ENCODE measurements at places on chromosomes 7 and 10. TPM values are rescaled to one million over a fixed set of nuclear protein-coding genes. Genes with fewer than 3 reads are reported as not detected.

ENKUR gene
- not detected for total RNA-seq

CTAGE8 gene
- 1.3 TPM for total RNA-seq

DNA sequence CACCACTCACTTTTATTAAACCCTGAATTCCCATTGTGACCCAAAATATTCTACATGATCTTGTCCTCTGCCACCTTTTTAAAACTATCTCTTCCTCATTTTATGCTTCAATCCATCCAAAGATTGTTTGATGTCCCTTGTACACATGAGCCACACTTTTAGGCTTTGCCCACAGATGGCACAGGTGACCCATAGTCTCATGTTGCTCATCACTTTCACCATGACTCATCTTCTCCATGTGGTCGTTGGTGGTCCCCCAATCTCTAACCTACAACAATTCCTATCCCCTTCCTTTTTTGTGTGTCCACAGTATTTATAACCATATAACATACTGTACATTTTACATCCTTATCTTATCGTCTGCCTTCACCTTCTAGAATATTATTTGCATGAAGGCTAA lies 271.5 kb upstream of the ZWINT start:
- DNase-seq: no peak

DNA sequence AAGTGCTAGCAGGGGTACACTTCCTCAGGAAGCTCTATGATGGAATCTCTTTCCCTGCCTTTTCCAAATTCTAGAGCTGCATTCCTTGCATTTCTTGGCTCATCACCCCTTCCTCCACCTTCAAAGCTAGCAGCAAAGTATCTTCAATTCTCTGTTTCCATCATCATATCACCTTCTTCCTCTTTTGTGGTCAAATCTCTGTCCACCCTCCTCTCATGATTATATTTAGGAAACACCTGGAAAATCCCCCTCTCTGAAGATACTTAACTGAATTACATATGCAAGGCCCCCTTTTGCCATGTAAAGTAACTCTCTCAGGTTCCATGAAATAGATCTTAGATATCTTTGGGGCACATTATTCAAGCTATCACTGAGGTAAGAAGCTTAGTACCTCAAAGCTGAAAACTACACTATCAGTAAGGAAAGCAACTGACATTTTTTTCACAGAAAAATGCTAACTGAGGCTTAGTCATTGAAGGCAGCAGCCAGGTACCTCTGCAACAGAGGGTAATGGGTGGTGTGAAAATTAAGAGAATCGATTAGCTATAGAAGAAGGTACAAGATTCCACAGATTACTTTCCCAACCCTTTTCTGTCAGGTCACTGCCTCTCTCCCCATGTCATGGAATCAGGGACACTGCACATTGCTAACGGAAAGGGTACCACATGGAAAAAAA lies 197.3 kb downstream of the MACC1 start:
- no peak for DNase-seq

DNA sequence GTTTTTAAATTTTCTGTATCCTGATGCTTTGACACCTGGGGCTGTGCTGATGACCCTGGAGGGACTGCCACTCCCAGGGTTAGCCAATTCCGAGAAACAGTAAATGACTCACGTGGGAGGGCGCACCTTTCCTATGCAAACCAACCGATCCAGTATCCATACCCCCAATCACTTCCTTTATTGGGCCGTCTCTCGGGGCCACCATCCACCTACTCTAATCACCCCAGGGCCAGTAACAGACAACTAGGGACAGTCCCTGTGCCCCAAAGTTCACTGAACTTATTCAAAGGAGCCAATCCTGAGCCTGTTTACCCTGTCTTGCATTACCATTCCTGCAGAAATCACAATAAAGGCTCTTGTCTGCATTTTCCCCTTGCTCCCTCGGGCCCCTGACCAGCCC lies 6.6 kb upstream of the LGI1 start:
- no peak for DNase-seq

- no peak for DNase-seq
Measured at GRCh38 chr7:26684447-26684846, 179.9 kb downstream of the SKAP2 start.

DNA sequence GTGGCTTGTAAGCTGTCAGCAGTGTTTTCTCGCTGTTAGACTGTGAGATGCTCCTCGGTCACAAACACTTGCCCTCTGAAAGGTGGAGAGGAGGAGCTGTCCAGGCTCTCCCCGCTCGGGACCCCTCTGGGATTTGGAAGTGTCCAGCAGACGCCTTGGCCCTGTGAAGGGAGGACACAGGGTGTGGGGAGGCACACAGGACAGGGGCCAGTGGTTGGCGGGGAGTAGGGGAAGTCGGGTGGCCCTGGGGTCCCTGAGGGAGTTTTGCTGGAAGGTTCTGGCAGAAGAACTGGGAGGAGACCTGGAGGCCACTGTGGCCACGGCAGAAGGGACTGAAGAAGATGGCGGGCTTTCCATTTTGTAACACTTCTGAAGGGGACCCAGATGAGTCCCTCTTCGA lies 47.2 kb upstream of the DPYSL4 start:
- no peak for DNase-seq

All from omental fat pad (tissue), 4 donors.